WTC11 (cell line): ENCODE measurements at places on chromosomes 7 and 10. TPM values are rescaled to one million over a fixed set of nuclear protein-coding genes. Genes with fewer than 3 reads are reported as not detected.

DNA sequence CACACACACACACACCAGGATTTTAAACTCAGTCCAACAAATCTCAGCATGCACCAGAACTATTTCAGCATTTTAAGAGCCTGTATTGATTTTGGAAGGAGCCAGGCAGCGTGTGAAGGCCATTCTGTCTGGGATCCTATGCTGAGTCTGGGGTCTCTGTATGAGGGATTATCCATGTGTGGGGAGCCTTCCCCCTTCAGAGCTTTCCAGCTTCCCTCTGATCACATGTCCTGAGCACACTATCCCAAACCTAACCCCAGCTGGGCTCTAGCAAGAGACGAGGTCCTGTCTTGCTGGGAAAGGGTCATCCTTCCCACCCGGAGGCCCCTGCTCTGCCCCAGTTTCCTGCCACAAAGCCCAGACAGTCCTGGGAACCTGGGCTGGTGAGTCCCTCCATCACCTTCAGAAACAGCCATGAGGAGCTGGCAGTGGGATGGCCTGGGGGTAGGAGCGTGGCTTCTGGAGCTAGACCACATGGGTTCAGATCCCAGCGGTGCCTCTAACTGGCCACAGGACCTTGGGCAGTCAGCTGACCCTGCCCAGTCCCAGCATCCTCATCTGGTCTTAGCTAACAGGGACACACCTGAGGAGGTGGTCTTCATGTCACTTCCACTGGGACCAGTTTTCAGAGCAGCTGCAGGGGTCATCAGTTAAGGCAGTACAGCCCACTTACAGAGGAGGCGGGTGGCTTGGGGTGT lies 79.6 kb upstream of the RET start:
- peaks cover 6% of the 10 kb centered on the region for H3K4me1 ChIP-seq
- H3K27ac ChIP-seq = no peak overlapping the region
- no peaks in the 10 kb centered on the region for H3K36me3 ChIP-seq
- no peak for DNase-seq
- H3K27me3 ChIP-seq = no peaks in the 10 kb centered on the region

The MRC1 gene
- total RNA-seq = 0.33 to 0.46 TPM (median 0.44 TPM) in 3 replicates

GRCh38 chr7:131196803-131197202 lies 130.9 kb upstream of the MKLN1 start:
- H3K4me3 ChIP-seq = no peak overlapping the region
- no peaks in the 10 kb centered on the region for H3K36me3 ChIP-seq
- no peak overlapping the region for H3K27ac ChIP-seq

DNA sequence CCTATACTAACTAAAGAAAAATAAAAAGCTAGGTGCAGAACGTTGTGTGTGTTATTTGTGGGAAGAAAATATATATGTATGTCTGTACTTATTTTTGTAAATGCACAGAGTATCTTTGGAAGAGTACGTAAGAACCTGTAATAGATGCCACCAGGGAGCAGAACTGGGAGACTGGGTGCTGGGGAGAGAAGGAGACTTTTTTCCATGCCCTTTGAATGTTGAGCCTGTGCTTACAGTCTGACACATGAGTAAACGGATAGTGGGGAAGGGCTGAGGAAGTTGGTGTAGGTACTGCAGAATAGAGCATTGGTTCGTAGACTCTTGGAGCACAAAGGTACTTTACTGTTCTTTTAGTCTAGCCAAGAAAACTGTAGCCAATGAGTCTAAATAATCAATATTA lies 1.3 kb upstream of the SCRN1 start:
- DNase-seq = no peak
- H3K27me3 ChIP-seq = peaks cover 18% of the 10 kb centered on the region
- H3K4me3 ChIP-seq = peak overlapping the region; percentile 77
- peaks cover 12% of the 10 kb centered on the region for H3K36me3 ChIP-seq
- H3K4me1 ChIP-seq = peaks cover 21% of the 10 kb centered on the region

The RAMP3 gene
- total RNA-seq = 0.85 to 1.2 TPM (median 1.1 TPM) in 3 replicates

GRCh38 chr7:64087501-64087900 lies 42.3 kb downstream of the ZNF727 start:
- no peak overlapping the region for H3K4me3 ChIP-seq
- H3K4me1 ChIP-seq = no peaks in the 10 kb centered on the region
- DNase-seq = no peak
- H3K27me3 ChIP-seq = peaks cover 10% of the 10 kb centered on the region
- H3K36me3 ChIP-seq = peaks cover 56% of the 10 kb centered on the region
